ENCODE measurements at places on chromosomes 7 and 10. TPM values are rescaled to one million over a fixed set of nuclear protein-coding genes. Genes with fewer than 3 reads are reported as not detected.

DNA sequence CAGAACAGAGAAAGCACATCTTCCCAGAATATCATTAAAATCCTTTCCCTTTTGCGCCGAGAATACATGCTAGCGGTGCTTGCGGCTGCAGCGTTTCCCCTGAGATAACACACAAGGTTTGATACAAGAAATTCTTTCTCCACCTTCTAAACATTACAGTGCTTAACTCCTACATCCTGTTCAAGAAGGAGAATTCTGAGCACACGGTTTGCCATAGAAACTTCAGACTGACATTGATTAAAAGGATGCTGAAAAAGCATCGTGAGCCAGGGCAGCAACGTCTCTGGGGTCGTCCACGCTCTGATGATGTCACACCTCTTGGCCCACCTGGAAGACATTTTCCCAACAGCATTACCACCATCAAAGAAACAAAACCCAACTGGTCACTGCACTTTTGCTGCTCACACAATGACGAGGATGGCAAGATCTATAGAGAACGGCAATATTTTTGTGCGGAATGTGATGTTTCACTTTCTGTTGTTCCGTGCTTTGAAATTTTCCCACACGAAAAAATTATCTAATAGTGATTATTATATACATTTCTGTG lies 27.0 kb upstream of the PRSS1 start:
- no peak for DNase-seq

DNA sequence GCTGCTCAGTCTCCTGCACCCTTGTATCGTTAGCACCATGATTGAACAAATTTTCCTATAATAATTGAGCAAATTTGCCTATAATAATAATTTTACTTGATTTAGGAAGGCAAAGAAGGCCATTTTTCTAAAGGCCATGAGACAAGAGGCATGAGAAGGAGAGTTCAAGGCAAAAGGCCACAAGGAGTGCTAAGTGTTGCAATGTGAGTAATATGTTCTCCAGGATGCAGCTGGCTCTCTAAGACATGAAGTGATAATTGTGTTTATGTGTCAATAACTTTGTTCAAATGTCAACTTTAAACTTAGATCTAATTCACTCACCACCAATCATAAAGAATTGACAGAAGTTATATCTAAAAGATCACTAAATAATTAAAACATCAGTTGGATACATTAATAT lies 53.8 kb downstream of the SGCE start:
- no peak for DNase-seq

DNA sequence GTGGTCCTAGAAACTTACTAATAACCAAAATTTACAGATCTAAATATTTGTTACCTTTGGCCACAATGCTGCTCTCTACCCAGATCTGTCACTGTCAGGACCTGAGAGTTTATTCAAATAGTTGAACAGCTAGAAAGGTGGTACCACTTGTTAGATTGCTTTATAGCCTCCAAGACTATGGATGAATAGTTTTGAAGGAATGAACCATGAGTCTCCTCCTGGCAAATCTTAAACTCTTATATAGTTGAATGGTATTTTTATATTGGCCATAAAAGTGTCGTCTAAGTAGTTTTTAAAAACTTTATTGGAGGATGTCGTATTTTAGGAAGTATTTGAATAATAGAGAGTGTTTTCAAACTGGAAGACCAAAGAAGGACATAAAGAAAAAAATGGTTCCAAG lies 178.7 kb downstream of the AHR start:
- no peak for DNase-seq

Gene DLX5
- total RNA-seq, result not detected

Gene FASTK
- 67.0 TPM for total RNA-seq

Gene MDFIC
- 16.2 TPM for total RNA-seq

GRCh38 chr10:123637326-123637880 lies 28.8 kb upstream of the GPR26 start:
- DNase-seq, result no peak

DNA sequence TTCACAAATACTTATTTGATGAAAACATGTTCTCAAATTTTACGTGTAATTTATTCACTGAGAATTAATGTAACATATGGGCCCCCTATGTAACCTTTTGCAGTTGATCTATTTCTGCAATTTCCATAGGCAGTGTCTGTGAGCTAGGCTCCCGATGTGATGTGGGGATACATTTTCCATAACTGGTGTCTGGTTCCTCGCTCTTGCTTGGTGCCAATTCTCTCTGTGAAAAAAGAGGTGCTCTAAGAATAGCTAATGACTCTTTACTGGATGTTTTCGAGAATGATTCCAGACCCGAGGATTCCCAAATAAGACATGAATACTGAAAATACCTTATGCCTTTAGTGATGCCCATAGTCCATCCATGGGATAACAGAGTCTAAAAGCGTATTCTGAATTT lies 286.7 kb upstream of the FZD8 start:
- no peak for DNase-seq

Gene AMPH
- total RNA-seq, result 0.04 TPM

DNA sequence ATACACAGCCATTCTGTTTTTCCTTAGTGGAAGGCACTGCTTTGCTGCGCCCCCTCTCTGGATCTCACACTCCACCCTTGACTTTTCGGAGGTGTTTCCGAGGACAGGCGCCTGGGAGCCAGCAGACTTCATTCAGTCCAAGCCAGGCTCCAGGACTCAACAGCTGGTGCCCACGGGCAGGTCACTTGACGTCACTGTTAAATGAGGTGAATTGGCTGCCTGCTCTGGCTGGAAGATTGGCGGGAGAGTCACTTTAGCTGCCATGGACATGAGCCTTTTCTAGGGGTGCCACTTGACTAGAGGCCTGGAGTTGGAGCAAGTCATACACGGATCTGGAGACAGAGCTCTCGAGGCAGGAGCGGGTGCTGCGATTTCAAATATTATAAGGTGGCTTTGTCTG lies 3.2 kb downstream of the HTRA1 start:
- DNase-seq, result no peak

DNA sequence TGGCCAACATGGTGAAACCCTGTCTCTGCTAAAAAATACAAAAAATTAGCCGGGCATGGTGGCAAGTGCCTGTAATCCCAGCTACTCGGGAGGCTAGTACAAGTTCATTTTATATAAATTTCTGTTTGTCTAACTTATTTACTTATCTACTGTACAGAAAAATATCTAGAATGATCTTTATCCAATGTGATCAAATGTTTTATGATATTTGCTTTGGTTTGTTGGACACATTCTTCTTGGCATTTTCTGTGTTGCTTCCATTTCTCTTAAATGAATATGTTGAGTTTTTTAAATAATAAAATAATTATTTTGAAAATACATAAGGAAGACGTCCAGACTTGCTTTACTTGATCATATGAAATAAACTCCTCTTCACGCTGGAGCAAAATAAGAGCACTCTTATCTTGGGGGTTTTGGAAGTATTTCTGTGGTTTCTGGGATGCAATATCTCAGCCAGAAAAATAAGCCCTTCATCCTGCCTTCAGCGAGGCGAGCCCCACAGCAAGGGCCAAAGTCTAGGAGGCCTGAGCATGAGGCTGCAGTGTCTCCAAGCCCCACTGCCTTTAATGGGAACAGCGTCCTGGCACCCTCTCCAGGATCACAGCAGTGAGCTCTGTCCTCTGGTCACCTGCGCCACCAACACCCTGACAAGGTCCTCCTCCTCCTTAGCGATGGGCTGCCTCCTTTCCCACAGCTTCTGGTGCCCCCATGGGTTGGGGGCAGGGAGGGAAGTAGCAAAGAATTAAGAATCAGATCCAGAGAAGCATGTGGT lies 480.2 kb downstream of the KCNMA1 start:
- no peak for DNase-seq

DNA sequence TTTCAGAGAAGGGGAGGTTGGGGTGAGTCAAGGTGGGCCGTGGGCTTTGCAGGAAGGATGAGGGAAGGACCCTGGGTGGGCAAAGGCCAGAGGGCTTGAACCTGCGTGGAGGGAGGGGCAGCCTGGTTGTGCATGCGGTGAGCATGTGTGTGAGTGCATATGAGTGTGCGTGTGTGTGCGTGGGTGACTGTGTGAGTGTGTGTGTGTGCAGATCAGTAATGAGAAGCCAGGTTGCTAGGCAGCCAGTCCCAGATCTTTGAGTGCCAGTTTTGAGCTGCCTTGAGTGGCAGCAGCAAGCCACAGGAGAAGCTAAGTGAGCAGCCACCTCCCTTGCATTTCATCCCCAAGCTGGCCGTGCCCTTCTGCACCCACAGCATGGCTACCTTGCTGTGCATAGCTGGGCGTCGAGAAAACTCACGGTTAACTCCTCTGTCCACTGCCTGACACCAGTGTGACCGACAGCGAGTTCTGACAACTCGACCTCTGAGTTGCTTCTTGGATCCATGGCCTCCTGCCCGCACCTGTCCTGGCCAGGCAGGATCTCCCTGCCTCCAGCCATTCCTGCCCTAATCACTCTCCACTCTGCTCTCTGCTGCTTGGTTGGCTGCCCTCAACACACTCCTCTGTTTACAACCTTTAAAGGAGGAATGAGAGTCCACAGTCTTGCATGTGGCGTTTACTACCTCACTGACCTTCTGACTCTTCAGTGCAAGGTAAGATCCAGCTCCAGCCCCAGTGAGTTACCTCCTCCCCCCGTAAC lies 775.4 kb downstream of the TYW1 start:
- DNase-seq, result no peak

Gene FBXL13
- total RNA-seq, result 0.73 TPM

Gene GPRIN2
- total RNA-seq, result not detected

DNA sequence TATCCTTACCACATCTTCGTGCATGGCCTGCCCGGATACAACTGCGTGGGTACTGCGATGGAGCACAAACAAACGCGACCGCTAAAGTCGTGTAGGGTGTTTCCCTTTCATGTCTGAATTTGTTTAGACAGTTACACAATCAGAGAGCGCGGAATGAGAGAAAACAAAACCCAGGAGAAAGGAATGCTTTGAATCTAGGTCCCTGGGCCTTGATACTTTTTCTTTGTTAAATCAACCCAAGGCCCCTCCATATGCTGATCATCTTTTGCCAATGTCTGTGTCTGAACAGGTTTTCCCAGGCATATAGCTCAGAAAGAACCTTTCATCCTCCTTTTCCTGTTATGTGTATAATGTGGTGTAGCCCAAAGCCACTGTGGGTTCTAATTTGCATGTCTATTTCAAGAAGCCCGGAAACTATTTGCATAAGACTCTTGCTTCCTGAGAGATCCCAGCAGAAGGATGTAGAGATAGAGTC lies 145.8 kb downstream of the FRMD4A start:
- DNase-seq, result no peak

DNA sequence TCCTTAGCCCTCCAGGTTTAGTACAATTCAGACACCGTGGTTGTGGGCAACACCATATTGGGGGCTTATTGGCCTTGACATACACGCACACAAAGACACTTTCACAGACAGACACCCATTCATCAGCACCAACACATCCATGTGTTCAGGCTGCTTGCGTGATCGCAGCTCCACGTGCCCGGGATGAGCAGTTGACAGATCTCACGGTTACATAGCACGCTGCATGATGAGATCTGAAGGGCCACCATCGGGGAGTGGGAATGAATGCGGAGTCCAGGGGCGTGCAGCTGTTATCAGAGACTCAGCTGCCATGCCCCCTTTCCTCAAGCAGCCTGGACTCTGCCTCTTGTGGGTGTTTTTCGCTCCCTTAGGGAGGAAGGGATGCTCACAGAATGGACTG lies 285.2 kb downstream of the USP6NL start:
- no peak for DNase-seq

DNA sequence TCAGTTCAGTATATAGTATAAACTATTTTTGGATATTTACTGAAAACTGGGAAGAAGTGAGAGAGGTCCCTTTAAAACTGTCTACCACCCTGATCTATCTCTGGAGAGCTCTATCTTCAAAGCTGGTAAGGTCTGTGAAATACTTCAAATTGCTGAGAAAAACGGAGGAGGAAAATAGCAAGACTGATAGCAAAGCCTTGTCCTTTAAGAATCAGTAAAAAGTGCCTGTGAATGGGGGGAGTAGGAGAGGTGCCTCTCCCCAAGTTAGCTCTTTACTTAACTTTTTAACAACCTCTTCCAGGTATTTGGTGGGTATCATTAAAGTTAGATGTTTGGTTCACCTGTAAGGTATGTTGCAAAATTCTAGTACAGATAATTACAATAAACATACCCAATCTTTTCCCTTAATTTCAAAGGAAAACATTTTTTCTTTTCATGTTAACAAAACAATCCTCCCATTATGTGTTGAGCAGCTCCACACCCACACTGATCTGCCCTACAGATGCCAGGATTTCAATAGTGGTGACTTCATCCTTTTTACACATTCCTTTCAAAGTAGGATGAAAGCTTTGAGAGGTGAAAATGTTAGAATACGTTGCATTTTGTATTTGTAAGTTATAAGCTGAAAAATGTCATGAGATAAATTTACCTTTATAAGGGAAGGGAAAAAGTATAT lies 149.2 kb downstream of the CRPPA start:
- DNase-seq, result no peak

Gene NEUROD6
- not detected for total RNA-seq

DNA sequence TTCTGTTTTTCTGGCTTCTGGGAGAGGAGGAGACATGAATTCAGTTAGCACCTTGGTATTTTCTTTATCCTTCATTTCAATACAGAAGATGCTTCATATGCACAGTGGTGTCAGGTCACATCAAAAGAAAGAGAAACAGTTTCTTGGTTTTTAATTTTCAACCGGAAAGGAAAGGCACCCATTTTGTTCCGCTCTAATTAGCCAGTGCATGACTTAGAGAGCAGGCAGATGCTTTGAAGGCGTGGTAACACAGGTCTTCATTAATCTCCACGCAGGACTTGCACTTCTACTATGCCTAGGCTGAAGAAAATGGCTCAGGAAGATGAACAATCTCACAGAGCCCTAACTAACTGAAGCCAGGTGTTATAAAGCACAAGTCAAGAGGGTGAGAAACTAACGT lies 70.4 kb upstream of the ATRNL1 start:
- DNase-seq, result no peak

DNA sequence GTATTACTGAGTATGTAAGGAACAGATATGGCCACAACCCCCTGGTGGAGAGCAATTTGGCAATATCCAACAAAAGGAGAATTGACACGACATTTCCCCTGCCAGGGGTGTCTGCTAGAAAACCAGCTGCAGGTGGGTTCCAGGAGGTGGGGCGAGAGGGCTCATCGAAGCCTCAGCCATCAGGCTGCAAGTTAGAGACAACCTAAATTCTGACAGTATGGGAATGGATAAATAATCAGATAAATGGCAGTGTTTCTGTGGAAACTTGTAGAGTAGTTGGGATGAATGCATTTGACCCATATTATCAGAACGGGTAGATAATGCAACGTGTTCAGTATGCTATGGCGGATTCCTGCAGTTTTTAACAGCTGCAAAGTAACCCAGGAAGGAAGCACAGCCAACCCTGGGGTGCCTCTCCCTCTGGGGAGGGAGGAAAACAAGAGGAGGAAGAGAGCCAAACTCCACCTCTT lies 3.5 kb downstream of the TMEM273 start:
- DNase-seq, result no peak

GRCh38 chr10:107474650-107475049 lies 310.1 kb upstream of the SORCS1 start:
- DNase-seq, result no peak

Gene FAM241B
- total RNA-seq, result not detected

Gene CCL26
- total RNA-seq, result not detected

Gene AHCYL2
- total RNA-seq, result 7.7 TPM

- no peak for DNase-seq
Observed at GRCh38 chr7:158587162-158588084, at the start of gene PTPRN2. TSS of gene PTPRN2 (minus strand) at chr7:158587823.

Gene MBL2
- total RNA-seq, result not detected

Gene TRIM8
- total RNA-seq, result 56.8 TPM
